Stimulated activated CD8-positive, alpha-beta memory T cell treated with anti-CD3 and anti-CD28 coated beads, Interleukin-4, amount 100 ng/mL, for 24 hours (primary cell): ENCODE measurements at places on chromosomes 4 and X.

GRCh38 chr4:41944089-41944488 lies 8.9 kb downstream of the TMEM33 start:
- no peak for DNase-seq

GRCh38 chr4:89914609-89915550 lies 20.2 kb downstream of the MMRN1 start:
- DNase-seq = no peak

DNA sequence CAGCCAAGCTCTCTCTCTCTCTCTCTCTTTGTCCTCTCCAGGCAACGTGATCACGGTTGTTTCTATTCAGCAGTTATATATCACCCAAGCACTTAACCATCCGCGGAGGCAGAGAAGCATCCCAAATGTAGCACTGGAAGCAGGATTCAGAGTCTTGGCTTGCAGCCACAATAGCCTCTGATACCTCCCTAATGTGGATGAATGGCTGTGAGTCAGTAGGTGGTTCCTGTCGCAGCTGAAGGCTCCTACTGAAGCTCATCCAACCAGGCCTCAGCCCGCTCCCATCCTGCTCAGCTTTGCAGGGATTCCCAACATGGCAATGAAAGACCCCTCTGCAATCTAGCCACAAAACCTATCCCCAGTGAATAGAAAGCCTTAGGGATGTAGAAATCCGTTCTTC lies 5.1 kb downstream of the HS6ST2 start:
- no peak for DNase-seq

GRCh38 chrX:68676335-68676734 lies 28.9 kb downstream of the STARD8 start:
- no peak for DNase-seq

DNA sequence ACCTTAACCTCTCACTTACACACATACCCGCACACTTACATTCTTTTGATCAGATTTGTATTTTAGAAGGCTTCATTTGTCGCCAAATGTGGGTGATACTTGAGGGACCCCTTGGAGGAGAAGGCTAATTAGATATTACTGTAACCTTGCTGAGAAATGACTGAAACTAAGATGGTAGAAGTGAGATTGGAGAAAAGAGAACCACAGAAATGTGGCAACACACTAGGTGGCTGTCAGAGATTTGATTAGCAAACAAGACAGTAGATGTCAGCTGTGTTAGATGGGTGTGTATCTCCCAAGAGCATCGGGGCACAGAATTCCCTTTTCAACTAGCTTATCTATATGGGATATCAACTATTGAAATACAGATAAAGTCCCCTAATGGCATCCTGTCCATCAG lies 149.3 kb upstream of the FABP2 start:
- no peak for DNase-seq

GRCh38 chr4:32789026-32789608 lies 2068.9 kb downstream of the PCDH7 start:
- no peak for DNase-seq

GRCh38 chr4:73257651-73258435 lies 755 bp downstream of the ANKRD17 start:
- peak; percentile 1 for DNase-seq

DNA sequence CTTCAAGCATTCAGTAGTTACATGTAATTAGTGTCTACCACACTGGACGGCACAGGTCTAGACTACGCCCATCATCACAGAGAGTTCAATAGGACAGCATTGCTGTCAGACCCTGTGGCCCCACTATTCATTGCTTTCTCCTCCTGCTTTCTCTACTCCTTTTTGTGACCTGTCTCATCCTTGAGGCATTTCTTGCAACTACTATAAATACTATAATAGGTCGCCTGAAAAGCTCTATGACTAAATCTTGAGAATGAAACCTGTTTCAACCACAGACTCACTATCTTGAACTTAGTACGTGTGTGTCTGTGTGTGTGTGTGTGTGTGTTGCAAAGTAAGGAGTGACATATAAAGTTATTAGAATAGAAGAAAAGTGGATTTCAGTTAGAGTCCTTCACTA lies 252.9 kb upstream of the KLF3 start:
- no peak for DNase-seq

GRCh38 chr4:8315435-8316250 lies 46.1 kb downstream of the HTRA3 start:
- DNase-seq = no peak

GRCh38 chr4:38868059-38868960 lies 704 bp downstream of the FAM114A1 start:
- no peak for DNase-seq

DNA sequence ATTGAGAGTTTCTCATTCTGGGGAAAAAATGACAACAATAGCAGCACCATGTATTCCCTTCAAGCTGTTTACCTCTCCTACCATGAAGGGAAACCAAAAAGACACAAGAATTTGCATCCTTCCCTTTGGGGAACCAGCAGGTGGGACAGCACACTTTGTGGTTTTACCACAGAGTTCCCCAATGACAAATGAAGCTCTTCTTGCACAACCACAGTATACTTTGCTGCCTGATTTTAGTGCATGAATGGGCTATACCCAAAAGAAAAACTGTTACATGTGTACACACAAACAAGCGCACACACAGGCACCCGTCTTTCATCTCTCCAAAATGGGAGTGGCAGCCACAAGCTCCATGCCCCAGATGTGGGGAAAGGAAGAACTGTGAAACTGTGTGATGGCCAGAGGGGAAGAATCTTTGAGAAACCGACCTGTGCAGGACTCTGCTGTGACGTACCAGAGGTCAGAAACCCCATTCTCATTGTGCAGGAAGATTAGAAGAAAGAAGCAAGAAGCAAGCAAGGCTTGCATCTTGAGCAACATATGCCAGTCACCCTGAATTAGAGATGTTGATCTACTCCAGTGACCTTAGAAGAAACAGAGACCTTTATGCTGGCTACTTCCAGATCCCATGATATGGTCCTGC lies 2.7 kb upstream of the MAML3 start:
- DNase-seq = no peak

DNA sequence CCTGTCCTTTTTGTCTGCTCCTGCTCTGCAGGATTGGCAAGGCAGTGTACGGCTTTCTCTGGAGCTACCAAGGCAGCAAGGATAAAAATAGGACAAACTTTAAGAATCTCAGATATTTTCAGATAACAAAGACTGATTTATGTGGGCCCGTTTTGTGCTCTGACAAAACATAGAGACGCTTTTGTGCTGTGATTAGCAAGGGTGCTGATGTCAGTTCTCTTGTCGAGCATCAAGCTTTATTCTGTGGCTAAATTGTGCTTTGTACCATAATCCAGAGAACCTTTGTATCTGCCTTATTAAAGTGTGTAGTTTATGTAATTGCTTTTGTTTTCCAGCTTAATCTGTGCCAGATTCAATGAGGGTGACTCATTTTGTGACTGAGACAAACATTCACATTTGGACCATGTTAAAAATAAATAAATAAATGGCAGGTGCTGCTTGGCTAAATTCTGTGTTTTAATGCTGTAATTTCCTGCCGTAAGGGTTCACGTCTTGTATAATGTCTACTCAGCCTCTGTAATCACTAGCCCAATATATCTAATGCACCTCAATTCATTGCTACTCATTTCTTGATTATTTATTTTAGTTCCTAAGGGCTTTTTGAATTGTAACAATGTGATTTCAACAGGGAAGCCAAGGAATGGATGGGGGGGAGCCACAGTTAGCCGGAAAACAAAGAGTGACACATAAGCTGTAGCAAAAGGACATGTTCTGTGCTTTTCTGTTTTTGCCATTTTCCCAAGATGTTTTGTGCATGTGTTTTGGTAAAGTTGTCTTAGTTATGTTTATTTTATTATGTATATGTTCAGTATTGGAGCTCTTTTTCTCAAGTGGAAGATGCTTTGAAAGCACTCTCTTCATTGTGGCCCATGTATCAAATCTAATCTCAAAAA lies 75.1 kb downstream of the GAB1 start:
- DNase-seq = no peak

GRCh38 chr4:40458109-40458508 lies 123.0 kb downstream of the CHRNA9 start:
- DNase-seq = no peak

DNA sequence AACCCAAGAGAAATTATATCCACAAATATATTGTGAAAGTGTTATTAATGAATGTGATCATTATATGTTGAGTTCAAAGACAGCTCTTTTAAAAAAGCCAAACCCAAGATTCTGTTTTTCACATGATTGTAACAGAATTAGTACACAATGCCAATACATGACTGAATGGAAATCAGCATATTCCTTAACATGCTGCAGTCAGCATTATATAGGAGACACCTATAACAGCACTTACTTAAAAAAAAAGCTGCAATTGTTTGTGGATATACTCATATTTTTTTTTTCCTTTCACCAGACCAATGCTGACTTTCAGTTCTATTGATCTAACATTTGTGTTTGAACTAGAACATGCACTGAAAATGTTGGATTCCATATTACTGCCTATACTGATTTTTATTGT lies 165.2 kb downstream of the CCSER1 start:
- no peak for DNase-seq

- no peak for DNase-seq
Measured at GRCh38 chr4:42172128-42172790, 19.8 kb upstream of the BEND4 start.

DNA sequence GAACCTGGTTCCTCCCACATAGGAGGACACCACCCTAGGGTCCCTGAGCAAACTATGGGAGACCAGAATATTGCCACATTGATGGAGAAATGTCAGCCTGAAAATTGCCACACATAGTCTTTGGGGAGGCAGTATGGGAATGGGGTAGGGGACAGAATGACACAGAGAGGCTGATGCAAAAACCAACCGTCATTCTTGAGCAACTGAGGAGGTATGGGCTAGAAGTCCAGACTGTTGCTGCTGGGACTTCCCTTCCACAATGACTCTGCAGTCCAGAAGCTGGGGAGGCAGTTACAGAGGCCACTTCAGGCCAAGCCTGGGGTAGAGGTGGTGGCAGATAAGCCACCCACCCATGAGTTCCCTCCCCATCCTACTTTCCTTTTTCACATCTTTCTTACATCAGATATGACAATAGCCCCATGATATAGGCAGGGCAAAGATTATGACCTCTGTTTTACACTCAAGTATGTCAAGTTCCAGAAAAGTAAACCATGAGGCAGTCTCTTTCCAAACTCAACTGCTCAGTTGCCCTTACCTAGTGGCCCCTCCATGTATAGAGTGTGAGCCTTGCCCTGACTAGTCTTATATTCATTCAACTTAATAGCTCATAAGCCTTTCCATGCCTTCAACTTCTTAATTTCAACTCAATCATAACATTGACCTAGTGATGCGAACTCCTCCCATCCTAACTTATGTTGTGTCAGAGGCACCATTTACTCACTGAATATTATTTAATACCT lies 41.7 kb downstream of the VSIG4 start:
- DNase-seq = no peak

DNA sequence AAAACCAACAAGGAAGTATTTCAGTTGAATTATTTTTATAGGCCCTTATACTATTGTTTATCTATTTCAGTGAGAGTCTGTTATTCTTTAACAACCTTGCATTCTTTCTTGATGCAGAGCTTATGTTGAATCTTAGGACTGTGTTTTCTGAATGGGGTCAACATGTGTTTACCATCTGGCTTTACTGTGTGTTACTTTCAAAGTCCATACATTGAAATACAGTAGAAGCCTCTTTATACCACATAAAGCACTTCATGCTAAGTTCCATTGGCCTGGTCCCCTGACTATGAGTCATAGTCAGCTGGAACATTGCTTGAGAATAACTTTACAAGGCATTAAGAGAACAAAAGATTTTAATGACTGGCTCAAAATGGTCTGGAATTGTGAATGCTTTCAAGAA lies 152.6 kb downstream of the GASK1B start:
- DNase-seq = no peak

DNA sequence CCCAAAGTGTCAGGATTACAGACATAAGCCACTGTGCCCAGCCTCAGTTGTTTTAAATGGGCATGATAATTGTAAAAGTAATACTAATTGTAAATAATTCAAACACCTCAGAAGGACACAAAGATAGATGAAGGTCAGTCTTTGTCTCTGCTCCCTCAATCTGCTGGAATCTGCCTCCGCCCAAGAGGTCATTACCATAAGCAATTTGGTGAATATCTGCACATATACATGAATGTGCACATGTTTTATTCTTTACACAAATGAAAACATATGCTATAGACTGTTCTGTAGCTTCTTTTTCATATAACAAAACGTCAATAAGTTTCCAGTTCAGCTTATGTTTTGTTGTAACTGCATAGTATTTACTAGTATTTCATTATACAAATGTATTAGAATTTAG lies 7.0 kb downstream of the STBD1 start:
- DNase-seq = no peak

GRCh38 chrX:68193234-68193633 lies 240.1 kb downstream of the OPHN1 start:
- DNase-seq = no peak

- no peak for DNase-seq
Measured at GRCh38 chrX:53305996-53306937, 24.9 kb upstream of the IQSEC2 start.

- no peak for DNase-seq
Measured at GRCh38 chrX:15594371-15594770, 6.4 kb downstream of the ACE2 start.

DNA sequence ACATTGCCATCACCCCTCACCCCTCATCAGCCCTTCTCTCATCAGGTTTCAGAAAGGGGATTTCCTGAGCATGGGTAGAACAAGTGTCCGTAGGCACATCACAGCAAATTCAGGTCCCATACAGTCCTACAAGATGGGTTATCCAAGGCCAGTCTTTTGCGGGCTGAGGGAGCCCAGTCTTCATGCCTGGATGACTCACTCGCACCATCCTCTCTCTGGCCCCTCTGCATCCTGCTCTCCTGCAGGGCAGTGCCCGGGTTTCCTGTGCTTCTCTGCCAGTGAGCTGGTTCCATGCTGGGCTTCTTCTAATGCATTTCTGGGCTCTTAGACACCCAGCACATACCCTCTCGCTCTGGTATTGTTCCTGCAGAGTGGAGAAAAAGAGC lies 7.3 kb upstream of the INTS6L start:
- no peak for DNase-seq

DNA sequence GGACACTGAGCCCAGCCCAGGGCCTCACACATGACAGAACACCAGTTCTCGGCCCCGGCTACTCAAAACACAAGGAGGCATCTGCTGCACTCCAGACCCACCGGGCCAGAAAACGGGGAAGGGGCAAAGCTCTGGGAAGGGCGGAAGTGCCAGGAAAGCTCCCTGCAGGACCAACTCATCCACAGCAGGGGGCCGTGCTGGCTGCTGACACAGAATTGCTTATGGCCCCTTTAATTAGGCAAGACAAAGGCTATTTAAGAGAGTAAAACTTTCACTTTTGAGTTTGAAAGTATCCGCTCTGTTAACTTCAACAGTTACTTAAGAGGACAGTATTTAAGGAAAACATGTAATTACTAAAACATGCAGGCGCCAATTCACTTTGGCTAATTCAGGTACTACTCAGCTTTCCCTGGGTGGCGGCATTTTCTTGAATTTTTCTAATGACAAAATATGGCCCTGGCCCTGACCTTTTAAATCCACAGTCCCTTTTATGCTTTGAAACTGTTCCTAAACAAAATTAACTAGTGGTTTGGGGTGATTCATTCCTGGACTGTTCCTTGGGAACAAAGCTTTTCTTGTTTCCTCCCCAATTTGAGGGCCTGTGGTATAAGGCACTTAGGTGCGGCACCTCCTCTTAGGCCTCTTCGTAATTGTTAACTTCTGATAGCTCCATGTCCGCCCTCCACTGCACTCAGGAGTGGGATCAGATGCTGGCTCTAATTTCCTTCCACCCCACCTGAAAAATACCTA lies 40.4 kb downstream of the NSG1 start:
- DNase-seq = no peak

- no peak for DNase-seq
Measured at GRCh38 chr4:152424396-152424795, 111.5 kb downstream of the FBXW7 start.

- DNase-seq = no peak
Measured at GRCh38 chr4:88765729-88766128, 68.1 kb upstream of the NAP1L5 start.
